ENCODE measurements at places on chromosomes 16 and 17. TPM values are rescaled to one million over a fixed set of nuclear protein-coding genes. Genes with fewer than 3 reads are reported as not detected.

DNA sequence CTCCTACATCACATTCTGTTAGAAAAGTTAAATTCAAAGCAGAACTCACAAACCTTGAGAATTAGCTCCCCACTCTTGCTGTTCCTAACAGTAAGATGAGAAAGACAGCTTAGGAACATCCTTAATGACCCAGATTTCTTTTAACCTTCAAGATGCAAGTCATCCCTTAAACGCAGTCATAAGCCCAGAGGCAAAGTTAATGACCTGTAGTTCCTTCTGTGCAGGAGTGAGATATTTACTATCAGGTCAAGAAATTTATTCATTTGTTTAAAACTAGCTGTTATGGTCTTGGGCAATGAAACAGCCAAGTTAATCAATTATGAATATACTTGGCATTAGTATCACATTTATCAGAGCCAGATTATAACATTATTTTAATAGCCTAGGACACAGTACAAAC lies 37.1 kb downstream of the NXPH3 start:
- no peak overlapping the region for H3K4me3 ChIP-seq
- no peak overlapping the region for H3K27ac ChIP-seq
- no peaks in the 10 kb centered on the region for H3K36me3 ChIP-seq
- H3K27me3 ChIP-seq: peaks cover 1% of the 10 kb centered on the region

- H3K27me3 ChIP-seq: peaks cover 6% of the 10 kb centered on the region
- H3K27ac ChIP-seq: peak overlapping the region; percentile 3
- H3K4me3 ChIP-seq: no peak overlapping the region
- peaks cover 1% of the 10 kb centered on the region for H3K4me1 ChIP-seq
- H3K36me3 ChIP-seq: no peaks in the 10 kb centered on the region
- no peak for DNase-seq
Measured at GRCh38 chr17:40179923-40180659, 2.8 kb downstream of the RAPGEFL1 start.

GRCh38 chr17:18932360-18933055 lies 19.5 kb upstream of the SLC5A10 start:
- no peak for DNase-seq
- H3K36me3 ChIP-seq: peaks cover 4% of the 10 kb centered on the region

DNA sequence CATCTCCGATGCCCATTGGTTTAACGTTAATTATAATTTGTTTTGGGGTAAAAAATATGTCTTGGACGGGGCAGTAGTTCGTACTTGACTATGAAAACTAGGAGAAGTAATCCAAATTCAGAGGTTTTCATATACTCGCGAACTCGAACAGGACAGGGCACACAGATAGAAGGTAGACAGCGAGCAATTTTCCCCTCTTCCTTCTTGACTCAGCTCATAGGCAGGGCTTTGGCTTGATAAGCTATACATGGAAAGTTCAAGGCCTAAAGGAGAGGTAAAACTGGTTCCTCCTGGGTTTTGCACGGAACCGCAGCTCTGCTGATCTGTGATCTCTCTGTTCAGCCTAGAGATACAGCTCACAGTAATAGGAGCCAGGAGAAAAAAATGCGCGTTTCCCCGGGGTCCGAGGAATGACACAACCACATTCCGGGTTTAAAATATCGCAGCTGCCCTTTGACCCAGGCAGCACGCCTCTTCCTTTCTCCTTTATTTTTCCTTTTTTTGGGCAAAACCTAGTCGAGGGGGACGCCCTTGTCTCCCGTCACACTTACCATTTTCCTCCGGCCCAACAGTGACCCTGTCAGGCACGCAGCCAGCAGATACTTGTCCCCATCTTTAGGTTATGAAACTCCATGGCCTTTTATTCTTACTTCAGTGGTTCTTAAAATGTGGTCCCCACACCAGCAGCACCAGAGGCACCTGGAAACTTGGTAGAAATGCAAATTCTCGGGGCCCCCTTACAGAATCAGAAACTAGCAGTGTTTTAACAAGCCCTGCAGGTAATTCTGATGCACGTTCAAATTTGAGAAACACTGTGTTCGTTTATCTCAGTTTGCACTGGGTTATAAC lies 1.7 kb upstream of the LASP1 start:
- H3K27me3 ChIP-seq: peaks cover 24% of the 10 kb centered on the region
- H3K36me3 ChIP-seq: no peaks in the 10 kb centered on the region
- no peak for DNase-seq

DNA sequence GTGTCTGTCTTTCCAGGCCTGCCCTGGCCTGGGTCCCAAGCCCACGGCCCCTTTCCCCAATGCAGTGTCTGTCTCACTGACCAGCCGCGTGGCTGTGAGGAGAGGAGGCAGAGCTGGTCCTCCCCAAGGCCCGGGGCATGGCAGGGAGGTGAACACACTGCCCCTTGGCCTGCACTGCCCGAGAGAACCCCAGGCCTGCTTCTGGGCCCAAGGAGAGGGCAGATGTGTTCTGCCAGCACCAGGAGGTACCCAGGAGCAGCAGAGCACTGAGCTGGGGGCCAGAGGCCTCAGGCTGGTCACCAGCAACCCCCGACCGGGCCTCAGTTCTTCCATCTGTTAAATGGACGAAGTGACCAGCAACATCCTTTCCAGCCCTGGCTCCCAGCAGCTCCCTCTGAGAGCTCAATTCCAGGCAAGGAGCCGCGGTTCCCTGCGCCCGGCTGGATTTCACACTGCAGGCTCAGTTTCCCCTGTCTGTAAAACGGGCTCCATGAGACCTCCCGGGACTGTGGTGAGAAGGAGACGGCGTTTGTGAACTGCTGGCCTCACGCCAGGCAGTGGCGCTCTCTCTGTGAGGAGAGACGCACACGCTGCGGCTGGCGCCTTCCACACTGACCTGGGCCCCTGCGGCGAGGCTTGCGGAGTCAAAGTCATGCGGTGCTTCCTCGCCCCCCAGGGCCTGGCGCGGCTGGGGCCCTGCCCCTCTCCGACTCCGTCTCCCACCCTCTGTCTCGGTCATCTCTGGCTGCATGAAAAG lies 8.1 kb upstream of the ZFPM1 start:
- H3K27ac ChIP-seq: no peak overlapping the region
- H3K4me3 ChIP-seq: no peak overlapping the region
- no peak for DNase-seq
- no peaks in the 10 kb centered on the region for H3K4me1 ChIP-seq
- H3K36me3 ChIP-seq: no peaks in the 10 kb centered on the region
- peaks cover 3% of the 10 kb centered on the region for H3K27me3 ChIP-seq

DNA sequence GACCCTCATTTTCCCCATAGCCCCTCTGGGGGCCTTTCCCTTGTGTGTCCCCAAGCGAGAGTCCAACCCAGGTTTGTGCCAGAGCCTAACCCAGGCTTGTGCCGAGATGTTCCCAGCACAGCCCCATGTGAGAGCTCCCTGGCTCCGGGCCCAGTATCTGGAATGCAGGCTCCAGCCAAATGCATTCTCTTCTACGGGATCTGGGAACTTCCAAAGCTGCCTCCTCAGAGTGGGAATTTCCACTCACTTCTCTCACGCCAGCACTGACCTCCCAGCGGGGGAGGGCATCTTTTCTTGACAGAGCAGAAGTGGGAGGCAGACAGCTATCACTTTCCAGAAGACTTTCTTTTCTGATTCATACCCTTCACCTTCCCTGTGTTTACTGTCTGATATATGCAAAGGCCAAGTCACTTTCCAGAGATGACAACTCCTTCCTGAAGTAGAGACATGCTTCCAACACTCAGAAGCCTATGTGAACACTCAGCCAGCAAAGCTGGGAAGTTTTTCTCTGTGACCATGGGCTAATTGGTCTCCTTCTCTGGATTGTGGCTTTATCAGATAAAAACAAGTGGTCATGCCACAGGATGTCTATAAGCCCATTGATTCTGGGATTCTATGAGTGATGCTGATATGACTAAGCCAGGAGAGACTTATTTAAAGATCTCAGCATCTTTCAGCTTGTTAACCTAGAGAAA lies 2.5 kb upstream of the CCL2 start:
- H3K4me1 ChIP-seq: peaks cover 7% of the 10 kb centered on the region
- no peaks in the 10 kb centered on the region for H3K36me3 ChIP-seq
- no peak overlapping the region for H3K27ac ChIP-seq
- H3K4me3 ChIP-seq: no peak overlapping the region

DNA sequence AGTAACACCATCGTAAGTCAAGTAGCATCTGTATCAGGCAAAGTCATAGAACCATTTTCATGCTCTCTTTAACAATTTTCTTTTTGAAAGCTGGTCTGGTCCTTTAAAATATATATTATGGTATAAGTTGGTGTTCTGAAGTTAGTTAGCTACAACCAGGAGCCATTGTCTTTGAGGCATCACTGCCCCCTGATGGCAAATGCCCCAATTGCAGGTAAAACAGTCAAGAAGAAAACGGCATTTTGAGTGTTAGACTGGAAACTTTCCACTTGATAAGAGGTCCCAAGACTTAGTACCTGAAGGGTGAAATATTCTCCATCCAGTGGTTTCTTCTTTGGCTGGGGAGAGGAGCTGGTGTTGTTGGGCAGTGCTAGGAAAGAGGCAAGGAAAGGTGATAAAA lies 14.1 kb downstream of the TP53 start:
- no peak overlapping the region for H3K27ac ChIP-seq
- no peaks in the 10 kb centered on the region for H3K4me1 ChIP-seq
- peak; percentile 45 for DNase-seq
- H3K4me3 ChIP-seq: no peak overlapping the region
- H3K36me3 ChIP-seq: peaks cover 10% of the 10 kb centered on the region

DNA sequence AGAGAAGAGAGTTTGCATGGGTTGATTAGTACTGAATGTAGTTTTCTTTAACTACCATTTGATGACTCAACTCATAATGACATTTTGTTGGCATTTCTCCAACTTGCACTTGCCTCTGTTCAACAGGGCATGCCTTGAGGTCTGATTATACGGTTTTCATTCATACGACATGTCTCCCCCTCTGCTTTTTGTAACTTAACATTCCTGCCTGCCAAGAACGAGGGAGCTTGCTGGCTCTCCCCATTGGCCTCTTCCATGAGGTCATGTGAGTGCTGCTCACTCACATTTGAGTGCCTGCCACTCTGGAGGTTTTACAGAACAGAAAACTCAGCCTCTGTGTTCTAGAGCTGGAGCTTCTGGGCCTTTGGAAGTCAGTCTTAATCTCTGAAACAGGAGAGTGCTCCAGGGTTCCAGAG lies 19.7 kb downstream of the MAP2K6 start:
- H3K4me3 ChIP-seq: no peak overlapping the region
- no peaks in the 10 kb centered on the region for H3K36me3 ChIP-seq
- H3K27me3 ChIP-seq: no peaks in the 10 kb centered on the region
- no peak overlapping the region for H3K27ac ChIP-seq
- no peak for DNase-seq

GRCh38 chr17:18076936-18077335 lies 10.8 kb upstream of the DRG2 start:
- H3K27me3 ChIP-seq: peaks cover 7% of the 10 kb centered on the region
- H3K4me1 ChIP-seq: no peaks in the 10 kb centered on the region
- no peaks in the 10 kb centered on the region for H3K36me3 ChIP-seq
- no peak overlapping the region for H3K27ac ChIP-seq

Gene USP6
- total RNA-seq: 4.7 TPM

Gene SLC4A1
- not detected for total RNA-seq

Data from glutamatergic neuron (in vitro differentiated cells).